ENCODE measurements at places on chromosomes 5 and 9. TPM values are rescaled to one million over a fixed set of nuclear protein-coding genes. Genes with fewer than 3 reads are reported as not detected.

Gene ZMAT2
- 55.3 TPM for total RNA-seq

Gene CYLC2
- total RNA-seq: not detected

Gene LVRN
- 1.9 TPM for total RNA-seq

Gene PTPA
- 177 TPM for total RNA-seq

Gene TAF1L
- total RNA-seq: not detected

Gene BAAT
- 0.25 TPM for total RNA-seq

Gene PTGDS
- 3.1 TPM for total RNA-seq

Gene FUT7
- not detected for total RNA-seq

Gene PHF24
- 0.47 TPM for total RNA-seq

Data from HCT116 (cell line).